ENCODE measurements at places on chromosomes 2 and 18. TPM values are rescaled to one million over a fixed set of nuclear protein-coding genes. Genes with fewer than 3 reads are reported as not detected.

The LRRTM1 gene
- total RNA-seq = not detected

The AGPS gene
- total RNA-seq = 57.7 TPM

The CHRNG gene
- not detected for total RNA-seq

The GAL3ST2 gene
- total RNA-seq = not detected

The USP14 gene
- total RNA-seq = 18.8 TPM

The ALK gene
- under 0.01 TPM for total RNA-seq

The STARD6 gene
- not detected for total RNA-seq
